ENCODE measurements at places on chromosomes 6 and 20. TPM values are rescaled to one million over a fixed set of nuclear protein-coding genes. Genes with fewer than 3 reads are reported as not detected.

DNA sequence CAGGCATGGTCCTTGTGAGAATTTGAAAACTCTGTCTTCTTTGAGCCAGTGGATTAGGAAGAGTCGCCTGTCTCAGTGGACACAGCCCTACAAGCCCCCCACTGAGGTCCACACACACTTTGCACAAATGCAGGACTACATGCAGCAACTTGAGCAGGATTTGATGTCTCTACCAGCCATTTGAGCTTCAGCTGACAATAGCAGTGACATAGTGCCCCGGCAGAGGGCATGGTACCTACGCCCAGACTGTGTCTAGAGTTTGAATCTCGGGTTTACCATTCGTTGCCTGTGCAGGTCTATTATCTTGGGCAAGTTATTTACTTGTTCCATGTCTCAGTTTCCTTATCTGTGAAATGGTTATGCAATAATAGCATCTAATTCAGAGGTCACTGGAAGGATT is 580.1 kb downstream of the TFAP2B start:
- H3K4me3 ChIP-seq: no peak overlapping the region
- no peak overlapping the region for H3K27ac ChIP-seq
- no peaks in the 10 kb centered on the region for H3K36me3 ChIP-seq
- no peak for DNase-seq
- H3K4me1 ChIP-seq: peaks cover 12% of the 10 kb centered on the region

Gene TFAP2D
- total RNA-seq: not detected

GRCh38 chr6:150238846-150239407 is 96.1 kb downstream of the PPP1R14C start:
- H3K36me3 ChIP-seq: peaks cover 9% of the 10 kb centered on the region
- no peaks in the 10 kb centered on the region for H3K27me3 ChIP-seq
- H3K4me1 ChIP-seq: peaks cover 9% of the 10 kb centered on the region

DNA sequence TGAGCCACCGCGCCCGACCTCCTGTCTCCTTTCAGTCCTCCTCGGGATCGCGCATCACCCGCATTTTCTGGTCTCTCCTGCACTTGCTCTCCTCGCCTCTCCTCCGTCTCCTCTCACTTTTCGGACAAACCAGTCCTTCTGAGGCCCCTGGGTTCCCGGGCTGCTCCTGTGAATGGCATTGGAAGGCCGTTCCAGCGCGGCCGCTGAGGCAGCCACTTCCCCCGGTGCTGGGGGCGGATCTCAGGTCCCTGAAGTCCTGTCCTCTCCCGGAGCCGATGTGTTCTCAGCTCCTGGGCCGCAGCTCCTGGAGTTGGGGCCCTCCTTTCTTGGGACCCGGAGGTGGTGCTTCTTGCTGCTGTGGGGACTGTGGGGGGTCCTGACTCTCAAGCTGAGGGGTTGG is 803 bp downstream of the MICB start:
- no peaks in the 10 kb centered on the region for H3K36me3 ChIP-seq
- peak overlapping the region; percentile 82 for H3K4me3 ChIP-seq
- DNase-seq: no peak
- peaks cover 98% of the 10 kb centered on the region for H3K27me3 ChIP-seq

Gene DDR1
- total RNA-seq: 178 TPM
